CD4-positive, alpha-beta T cell treated with Interleukin-1 beta for 1 hour (primary cell): ENCODE measurements at places on chromosomes 1 and 21.

GRCh38 chr1:5640845-5641244, 351.4 kb downstream of the NPHP4 start:
- DNase-seq = peak; percentile 8

DNA sequence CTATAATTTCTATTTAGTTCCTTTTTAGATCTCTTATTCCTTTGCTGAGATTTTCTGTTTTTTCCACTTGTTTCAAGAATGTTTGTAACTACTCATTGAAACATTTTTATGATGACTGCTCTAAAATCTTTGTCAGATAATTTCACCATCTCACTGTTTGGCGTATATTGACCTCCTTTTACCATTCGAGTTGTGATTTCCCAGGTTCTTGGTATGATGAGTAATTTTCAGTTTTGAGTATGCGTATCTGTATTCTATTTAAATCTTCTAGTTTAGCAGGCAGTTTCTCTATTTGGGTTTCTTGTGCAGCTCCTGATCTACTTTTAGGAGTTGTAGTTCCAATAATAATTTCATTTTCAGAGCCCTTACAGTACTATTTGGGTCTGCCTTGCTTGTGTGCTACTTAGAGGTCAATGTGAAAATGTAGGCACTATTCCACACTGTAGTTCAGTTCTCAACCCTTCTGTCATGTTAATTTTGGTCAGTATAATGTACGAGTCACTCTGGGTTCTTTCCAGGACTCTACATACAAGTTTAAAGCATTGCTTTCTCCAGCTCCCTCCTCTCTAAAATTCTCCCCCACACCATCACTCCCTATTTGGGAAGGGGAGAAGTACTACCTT, 115.5 kb downstream of the ACBD6 start:
- DNase-seq = no peak

- no peak for DNase-seq
Observed at GRCh38 chr1:104932949-104933679, 1183.4 kb downstream of the AMY1C start.

DNA sequence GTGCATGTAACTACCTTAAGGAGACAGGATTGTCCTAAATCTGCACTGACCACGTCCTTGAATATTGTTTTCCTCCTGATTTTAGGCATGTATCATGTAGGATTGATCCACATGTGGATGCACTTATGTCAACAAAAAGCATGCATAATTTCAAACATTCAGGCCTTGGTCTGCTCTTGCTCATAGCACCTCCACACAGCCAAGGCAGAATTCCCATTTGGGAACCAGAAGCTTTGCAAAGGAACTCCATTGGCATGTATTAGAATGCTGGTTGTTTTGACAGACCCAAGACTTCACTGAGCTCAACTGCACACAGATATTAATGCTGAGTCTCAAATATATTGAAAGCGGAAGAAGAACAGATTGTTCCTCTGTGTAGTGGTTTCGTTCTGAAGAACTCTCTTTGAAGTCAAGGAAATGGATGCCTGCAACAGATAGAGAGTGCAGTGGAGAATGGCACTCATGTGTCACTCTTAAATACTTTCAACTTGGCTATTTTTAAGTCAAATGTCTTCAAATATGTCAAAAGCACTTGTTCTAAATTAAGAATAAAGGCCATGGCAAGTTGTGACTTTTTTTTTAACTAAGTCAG, 387.6 kb downstream of the LTN1 start:
- DNase-seq = peak; percentile 43

GRCh38 chr1:172154551-172154950, 265.9 kb upstream of the C1orf105 start:
- DNase-seq = no peak

DNA sequence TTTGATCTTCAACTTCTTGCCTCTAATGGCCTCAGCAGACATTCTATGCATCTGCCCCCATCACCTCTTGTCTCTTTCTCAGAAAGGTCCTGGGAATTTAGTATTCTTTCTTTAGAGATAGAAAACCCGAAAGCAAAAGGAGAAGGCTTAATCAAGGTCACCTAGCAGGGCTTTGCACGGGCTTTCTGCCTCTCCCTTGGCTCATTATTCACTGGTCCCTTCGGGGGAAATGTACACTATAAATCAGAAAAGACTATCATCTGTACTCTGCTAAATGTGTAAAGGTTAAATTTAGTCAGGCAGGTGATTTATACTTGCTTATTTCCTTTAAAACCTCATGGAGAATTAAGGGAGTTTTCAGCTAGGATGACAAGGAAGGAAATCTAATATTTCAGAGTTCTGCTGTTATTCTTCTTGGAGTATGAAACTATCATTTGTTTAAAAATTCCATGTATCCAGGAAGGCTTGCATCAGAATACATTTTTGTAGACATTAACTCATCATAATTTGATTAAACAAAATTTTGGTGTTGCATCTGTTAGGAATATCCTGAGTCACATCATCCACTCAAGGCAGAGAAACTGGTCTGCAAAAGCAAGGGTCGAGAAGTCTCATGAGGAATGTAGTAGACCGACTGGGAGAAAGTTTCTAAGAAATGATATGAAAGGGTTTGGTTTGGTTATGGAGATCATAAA, 124.6 kb downstream of the GABPA start:
- no peak for DNase-seq

DNA sequence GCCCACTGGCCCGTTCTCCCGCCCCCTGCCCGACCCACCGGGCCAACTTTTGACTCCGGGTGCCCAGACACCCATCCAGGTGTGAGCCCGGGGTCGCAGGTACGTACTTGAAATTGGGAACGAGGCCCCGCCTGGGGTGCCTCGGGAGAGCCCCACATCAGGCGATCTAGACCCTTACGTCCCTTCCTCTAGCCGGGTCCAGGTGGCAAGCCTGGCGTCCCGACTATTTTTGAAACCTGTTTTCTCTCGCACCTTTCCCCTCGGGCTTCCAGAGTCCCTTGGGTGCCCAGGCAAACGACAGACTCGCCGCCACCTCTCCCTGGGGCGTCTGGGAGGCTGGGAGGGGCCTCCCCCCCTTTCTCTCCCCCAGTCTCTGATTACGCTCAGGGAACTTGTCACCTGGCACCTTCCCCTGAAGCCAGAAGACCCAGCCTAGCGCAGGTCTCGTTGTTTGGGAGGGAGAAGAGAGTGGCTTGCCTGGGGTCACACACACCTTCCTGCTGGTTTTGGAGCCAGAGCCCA, 898 bp downstream of the LDLRAP1 start:
- DNase-seq = no peak

DNA sequence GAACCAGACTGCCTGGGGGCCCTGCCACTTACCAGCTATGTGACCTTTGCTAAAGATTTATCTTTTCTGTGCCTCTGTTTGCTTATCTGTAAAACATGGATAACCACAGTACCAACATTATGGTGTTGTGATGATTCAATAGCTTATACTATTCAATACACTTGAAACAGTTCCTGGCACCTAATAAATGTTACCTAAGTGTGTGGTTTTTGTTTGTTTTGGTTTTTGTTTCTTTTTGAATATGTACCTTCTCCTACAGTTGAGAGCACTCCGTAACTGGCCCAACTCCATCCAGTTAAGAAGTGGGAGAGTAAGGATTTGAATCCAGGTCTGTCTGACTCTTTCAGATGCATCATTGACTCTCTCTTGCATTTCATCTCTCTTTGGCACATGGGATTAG, 125.8 kb upstream of the C8B start:
- no peak for DNase-seq

- DNase-seq = no peak
Observed at GRCh38 chr1:13722808-13723360, 22.9 kb downstream of the PRDM2 start.

GRCh38 chr1:153361480-153362109, 3.9 kb downstream of the S100A9 start:
- no peak for DNase-seq

GRCh38 chr1:220389634-220390033, 117.4 kb upstream of the RAB3GAP2 start:
- no peak for DNase-seq

DNA sequence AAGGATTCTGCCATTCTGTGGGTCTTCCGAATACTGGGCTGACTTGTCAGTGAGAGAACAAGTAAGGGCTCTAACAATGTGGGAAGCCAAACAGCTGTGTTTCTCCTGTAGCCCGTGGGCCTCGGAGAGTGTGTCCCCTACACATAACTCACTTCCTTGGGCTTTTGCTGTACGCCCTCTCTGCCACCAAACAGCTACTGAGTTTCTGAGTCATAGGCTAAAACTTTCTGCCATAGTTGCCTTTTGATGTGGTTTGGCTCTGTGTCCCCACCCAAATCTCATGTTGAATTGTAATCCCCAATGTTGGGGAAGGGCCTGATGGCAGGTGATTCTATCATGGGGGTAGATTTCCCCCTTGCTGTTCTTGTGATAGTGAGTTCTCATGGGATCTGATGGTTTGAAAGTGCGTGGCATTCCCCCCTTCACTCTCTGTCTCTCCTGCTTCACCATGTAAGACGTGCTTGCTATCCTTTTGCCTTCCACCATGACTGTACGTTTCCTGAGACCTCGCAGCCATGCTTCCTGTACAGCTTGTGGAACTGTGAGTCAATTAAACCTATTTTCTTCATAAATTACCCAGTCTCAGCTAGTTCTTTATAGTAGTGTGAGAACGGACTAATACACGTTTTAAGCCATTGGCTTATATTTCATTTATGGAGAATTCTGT, 194.8 kb upstream of the HMCN1 start:
- DNase-seq = no peak

DNA sequence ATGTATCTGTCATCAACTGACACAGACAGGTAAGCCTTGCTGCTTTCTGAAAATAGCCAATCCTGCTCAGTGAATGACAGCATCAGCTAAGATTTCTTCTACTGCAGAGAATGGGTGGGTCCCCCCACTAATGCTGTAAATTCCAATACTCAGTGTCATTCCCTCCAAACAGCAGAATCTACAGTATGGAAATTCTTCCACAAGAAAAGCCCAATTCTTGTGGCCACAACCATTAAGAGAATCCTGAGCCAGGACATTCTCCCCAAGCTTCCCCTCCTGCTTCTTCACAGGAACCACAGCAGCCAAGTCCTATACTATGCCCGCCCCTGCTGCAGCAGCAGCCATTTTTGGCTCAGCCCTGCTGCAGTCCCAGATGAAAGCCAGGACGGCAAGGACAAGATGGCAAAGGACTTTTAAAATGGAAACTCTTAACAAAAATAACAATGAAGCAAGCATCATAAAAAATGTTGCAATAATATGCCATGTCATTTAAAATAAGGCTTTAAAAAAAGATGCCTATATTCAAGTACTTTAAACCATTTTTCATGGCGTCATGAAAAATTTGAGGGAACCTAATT, 26.8 kb downstream of the EIF4G3 start:
- no peak for DNase-seq

GRCh38 chr1:5221451-5221850, 567.0 kb downstream of the AJAP1 start:
- DNase-seq = no peak

GRCh38 chr1:23804183-23804835, 3.8 kb upstream of the GALE start:
- no peak for DNase-seq

DNA sequence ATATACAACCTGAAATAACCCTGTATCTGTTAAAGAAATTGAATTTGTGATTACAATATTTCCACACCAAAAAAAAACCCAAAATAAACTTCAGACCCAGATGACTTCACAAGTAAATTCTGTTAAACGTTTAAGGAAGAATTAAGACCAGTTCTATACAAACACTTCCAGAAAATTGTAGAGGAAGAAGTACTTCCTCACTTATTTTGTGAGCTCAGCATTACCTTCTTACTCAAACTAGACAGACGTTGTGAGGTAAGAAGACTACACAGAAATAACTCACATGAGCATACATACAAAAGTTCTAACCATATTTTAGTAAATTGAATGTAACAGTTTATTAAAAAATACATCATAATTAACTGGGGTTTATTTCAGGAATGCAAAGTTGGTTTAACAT, 18.8 kb downstream of the RALGPS2 start:
- DNase-seq = no peak

- no peak for DNase-seq
Observed at GRCh38 chr1:94646141-94646643, 104.6 kb upstream of the F3 start.

DNA sequence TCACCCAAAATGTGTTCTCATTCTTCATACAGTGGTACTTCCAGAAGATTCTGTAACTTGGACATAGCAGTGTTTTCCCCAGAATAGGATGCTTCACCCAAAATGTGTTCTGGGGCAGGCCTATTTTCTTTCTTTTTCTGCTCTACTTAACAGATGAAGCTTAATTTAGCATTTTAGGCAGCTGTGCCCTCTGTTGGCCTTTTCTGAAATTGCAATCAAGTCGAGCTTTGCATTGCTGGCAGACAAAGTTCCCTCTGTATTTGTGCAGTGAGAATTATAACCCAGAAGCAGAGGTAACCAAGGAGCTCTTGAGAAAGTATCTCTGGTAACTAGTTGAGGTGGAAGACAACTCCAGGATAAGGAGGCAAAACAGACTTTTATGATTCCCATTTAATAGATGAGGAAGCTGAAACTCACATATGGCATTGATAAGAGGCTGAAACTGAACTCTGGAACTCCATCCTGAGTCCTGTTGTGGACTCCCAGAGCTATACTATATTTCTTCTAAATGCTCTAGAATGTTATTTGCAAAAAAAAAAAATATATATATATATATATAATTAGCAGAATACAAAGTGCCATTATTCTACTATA, 50.3 kb upstream of the L1TD1 start:
- peak; percentile 28 for DNase-seq

DNA sequence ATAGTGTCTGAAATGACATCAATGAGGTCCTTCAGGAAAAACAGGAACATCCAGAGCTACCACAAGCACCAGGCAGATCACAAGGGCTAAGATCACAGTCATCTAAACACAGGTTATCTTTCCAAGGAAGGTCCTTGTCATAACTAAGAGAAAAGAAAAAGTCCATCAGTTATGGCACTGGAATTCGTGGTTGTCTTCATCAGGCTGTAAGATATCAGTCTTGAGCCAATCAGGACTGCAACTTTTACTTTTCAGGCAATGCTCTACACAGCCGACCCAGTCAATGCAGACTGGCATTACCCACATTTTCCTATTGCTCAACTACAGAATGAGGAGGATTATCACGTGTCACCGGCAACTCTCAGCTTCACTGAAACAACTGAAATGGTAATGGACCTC, 26.4 kb downstream of the SORT1 start:
- no peak for DNase-seq

- DNase-seq = peak; percentile 21
Observed at GRCh38 chr1:235946571-235946981, 79.9 kb upstream of the LYST start.

- no peak for DNase-seq
Observed at GRCh38 chr1:232648316-232648715, 18.4 kb upstream of the SIPA1L2 start.
